ENCODE measurements at places on chromosomes 3 and 15.

- no peak for DNase-seq
Measured at GRCh38 chr3:6165951-6166350, 695.0 kb upstream of the GRM7 start.

- DNase-seq = no peak
Measured at GRCh38 chr3:38662544-38662943, 13.1 kb upstream of the SCN5A start.

GRCh38 chr3:69033470-69033869 lies 18.7 kb downstream of the TMF1 start:
- no peak for DNase-seq

GRCh38 chr15:64883100-64883581 lies 28.6 kb upstream of the ANKDD1A start:
- DNase-seq = no peak

DNA sequence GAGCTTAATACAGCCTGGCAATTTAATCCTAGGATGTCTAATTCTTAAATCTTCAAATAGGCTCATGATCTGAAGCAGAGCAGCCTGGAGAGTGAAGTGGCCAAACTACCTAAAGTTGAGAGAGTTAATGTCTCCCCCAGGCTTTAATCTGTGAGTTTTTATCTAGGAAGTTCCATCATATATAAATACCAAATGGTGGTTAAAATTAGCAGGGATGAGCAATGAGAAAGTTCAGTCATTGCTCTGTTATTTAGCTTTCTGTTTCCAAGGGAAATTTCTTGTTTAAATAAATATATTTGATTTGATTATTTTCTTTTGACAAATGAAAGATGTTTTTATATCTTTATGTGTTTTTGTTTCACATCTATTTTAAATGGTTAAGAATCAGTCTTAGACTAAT lies 274.4 kb upstream of the UMPS start:
- DNase-seq = no peak

DNA sequence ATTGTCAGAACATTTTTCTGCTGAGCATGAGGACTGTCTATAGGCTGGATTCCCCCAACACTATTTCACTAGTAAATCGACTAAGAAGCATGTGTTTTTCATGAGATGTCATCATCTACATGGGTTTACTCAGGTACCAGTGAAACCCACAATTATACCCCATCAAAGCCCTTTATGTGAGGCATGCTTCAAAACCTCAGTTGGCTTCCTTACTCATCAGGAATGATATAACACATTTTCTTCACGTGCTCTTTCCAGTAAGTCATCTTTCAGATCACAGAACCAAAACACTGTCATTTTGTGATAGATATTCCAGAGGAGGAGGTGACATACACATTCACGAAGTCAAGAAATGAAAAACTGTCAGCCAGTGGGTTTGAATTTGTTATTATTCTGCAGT lies 116.5 kb downstream of the ANO10 start:
- no peak for DNase-seq

- DNase-seq = no peak
Measured at GRCh38 chr15:68051109-68051508, 3.0 kb upstream of the PIAS1 start.

GRCh38 chr3:182462152-182462551 lies 331.2 kb upstream of the ATP11B start:
- no peak for DNase-seq

DNA sequence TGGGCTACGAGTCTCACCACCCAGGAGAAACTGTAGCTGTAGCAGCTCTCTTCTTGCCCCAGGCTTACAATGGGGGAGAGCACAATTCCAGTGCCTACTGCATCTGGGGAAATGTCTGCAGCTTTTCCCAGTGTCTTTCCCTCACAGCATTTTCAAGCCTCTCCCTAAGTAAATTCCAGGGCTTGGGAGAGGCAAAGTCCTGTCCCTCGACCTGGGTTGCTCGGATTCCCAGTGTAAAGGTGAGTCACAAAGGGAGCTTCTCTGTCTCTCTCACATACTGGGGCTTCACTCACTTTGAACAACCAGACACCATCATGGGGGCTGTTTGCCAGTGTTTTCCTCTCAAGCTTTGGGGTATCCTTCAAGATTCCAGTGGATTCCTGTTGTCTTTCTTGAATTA lies 689.4 kb upstream of the NAALADL2 start:
- DNase-seq = no peak

- DNase-seq = no peak
Measured at GRCh38 chr15:99365242-99365641, 114.0 kb downstream of the LRRC28 start.

All from iPS DF 6.9 (cell line).